ENCODE measurements at places on chromosomes 2 and 18.

GRCh38 chr2:33145459-33145858, 198.7 kb downstream of the LTBP1 start:
- peak overlapping the region; percentile 83 for H3K27ac ChIP-seq
- peaks cover 30% of the 10 kb centered on the region for H3K4me1 ChIP-seq
- no peaks in the 10 kb centered on the region for H3K27me3 ChIP-seq
- DNase-seq = no peak
- peaks cover 8% of the 10 kb centered on the region for H3K36me3 ChIP-seq

GRCh38 chr2:207891086-207891844, 121.6 kb upstream of the FZD5 start:
- no peaks in the 10 kb centered on the region for H3K27me3 ChIP-seq
- no peak overlapping the region for H3K27ac ChIP-seq
- no peak for DNase-seq
- H3K4me1 ChIP-seq = peaks cover 14% of the 10 kb centered on the region

- peaks cover 9% of the 10 kb centered on the region for H3K27me3 ChIP-seq
- no peaks in the 10 kb centered on the region for H3K36me3 ChIP-seq
- no peak overlapping the region for H3K4me3 ChIP-seq
- H3K4me1 ChIP-seq = no peaks in the 10 kb centered on the region
- DNase-seq = no peak
- no peak overlapping the region for H3K27ac ChIP-seq
These were observed 16.7 kb downstream of the IL1F10 start for GRCh38 chr2:113084249-113085000.

DNA sequence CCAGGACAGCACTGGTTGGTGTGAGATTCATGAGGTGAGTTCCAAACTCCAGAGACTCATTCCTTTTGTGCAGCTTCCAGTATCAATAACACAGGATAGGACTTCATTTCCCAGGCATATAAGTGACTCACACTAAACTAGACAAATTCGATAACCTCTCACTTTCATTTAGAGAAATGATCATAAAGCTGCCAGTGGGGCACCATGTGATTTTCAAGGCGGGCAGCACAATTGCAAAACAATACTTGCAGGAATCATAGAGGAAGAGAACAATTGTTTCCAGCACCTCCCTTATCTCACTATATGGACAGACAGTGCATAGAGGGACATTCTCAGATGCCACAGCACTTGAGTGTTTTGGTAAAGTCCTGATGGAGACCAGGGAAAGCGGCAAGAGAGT, 31.3 kb upstream of the DNAH7 start:
- H3K4me3 ChIP-seq = no peak overlapping the region
- H3K27me3 ChIP-seq = no peaks in the 10 kb centered on the region
- H3K27ac ChIP-seq = no peak overlapping the region
- DNase-seq = no peak
- no peaks in the 10 kb centered on the region for H3K36me3 ChIP-seq

DNA sequence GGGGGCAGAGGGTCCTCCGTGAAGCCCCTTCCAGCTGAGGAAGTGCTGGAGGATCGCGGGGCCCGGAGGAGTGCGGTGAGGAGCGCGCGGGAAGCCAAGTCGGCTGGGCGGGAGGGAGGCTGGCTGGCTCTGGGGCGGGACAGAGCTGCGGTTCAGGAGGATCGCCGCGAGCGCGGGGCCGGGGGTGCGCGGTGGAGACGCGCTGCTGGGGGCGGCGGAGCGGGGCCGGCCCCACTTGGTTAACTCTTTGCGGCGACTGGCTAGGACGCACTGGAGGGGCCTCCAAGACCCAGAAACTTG, 464 bp downstream of the CYBRD1 start:
- peak overlapping the region; percentile 94 for H3K4me3 ChIP-seq
- H3K27me3 ChIP-seq = no peaks in the 10 kb centered on the region
- no peak for DNase-seq
- peak overlapping the region; percentile 99 for H3K27ac ChIP-seq
- peaks cover 18% of the 10 kb centered on the region for H3K4me1 ChIP-seq

DNA sequence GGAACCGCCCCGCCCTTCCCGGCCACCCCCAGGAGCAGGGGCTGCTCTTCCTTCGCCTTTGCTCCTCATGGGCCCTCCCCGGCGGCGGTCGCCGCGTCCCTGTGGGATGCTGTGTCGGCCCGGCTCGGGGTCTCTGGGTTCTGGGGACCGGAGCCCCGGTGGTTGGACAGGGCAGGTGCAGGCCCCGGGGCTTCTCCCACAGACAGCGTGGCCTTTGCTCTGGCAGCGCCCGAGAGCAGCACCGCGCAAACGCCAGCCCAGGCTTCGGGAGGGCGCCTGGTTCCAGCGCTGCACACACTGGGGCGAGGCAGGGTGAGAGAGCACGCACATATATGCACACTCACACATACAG, 9.0 kb upstream of the KCNG2 start:
- no peaks in the 10 kb centered on the region for H3K4me1 ChIP-seq
- no peaks in the 10 kb centered on the region for H3K36me3 ChIP-seq
- no peaks in the 10 kb centered on the region for H3K27me3 ChIP-seq
- H3K4me3 ChIP-seq = no peak overlapping the region
- no peak for DNase-seq
- H3K27ac ChIP-seq = no peak overlapping the region

- H3K4me3 ChIP-seq = no peak overlapping the region
- H3K27ac ChIP-seq = no peak overlapping the region
- H3K36me3 ChIP-seq = no peaks in the 10 kb centered on the region
- DNase-seq = peak; percentile 71
These were observed 43.9 kb upstream of the RAB11FIP5 start for GRCh38 chr2:73156539-73157124.

GRCh38 chr2:207140265-207140664, 25.5 kb downstream of the KLF7 start:
- H3K27ac ChIP-seq = peak overlapping the region; percentile 84
- H3K4me3 ChIP-seq = no peak overlapping the region
- H3K4me1 ChIP-seq = no peaks in the 10 kb centered on the region
- H3K27me3 ChIP-seq = no peaks in the 10 kb centered on the region

DNA sequence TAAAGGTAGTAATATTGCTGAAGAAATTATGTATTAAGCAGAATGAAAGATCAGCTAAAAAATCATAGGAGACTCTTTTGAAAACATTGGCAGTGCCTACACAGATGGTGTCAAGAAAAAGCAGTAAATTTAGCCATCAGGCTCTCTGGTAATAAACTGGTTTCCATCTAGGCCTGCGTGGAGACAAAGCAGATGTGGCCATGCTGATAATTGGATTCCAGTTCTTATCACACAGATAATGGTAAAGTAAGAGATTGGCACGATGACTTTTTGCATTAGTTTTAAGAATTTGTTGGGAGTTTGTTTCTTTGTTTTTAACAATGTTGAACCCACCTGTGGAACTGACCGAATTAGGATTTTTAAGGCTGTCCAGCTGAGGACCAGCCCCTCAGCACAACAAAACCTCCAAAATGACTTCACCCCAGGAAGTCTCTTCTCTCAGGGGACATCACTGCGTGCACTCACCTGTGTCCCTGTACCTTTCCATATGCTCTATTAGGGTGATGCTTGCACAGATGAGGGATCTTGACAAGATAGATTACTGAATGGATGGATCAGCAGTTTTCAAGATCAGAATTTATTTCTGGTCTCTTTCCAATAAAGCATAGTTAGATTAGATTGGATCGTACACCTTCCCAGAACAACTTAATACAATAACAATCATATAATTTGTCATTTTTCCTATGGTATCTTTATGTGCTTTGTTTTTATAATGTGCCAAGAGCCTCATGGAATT, 69.1 kb upstream of the DNAJC10 start:
- no peak overlapping the region for H3K4me3 ChIP-seq
- no peak for DNase-seq
- no peaks in the 10 kb centered on the region for H3K36me3 ChIP-seq
- no peaks in the 10 kb centered on the region for H3K27me3 ChIP-seq

DNA sequence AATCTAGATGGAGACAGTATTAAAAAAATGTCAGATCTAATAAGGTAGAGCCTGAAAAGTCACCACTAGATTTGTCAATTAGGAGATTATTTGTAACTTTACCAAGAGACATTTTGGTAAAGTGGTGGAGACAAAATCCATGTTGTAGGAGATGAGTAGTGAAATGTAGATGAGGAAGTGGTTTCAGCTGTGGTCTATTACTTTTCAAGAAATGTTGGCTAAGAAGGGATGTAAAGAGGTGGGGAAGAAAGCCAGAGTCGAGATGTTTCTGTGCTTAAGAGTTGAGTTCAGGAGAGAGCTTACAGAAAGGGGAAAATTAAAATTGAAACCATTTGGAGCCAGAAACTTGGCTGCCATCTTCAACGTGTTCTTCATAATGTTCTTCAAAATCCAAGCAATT, 22.2 kb downstream of the ACVR2A start:
- no peaks in the 10 kb centered on the region for H3K27me3 ChIP-seq
- no peaks in the 10 kb centered on the region for H3K36me3 ChIP-seq
- H3K27ac ChIP-seq = no peak overlapping the region
- no peak for DNase-seq
- no peak overlapping the region for H3K4me3 ChIP-seq

DNA sequence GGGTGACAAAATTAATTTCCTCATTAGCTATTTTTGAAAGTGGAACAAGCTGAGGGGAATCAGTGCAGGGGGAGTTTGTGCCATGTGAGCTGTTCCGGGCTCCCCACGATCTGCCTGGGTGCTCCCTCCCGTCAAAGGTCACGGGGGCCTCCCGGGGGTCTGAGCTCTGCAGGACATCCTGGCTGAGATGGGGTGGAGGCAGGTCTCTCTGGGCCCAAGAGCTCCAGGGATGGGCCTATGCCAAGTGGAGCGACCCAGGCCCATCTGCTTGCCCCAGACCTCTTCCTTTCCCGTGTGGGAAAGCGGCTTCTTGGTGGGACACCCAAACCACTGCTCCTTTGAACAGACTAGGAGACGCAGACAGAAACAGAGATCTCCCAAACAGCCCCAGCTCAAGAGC, 143.3 kb upstream of the ID2 start:
- H3K4me1 ChIP-seq = peaks cover 10% of the 10 kb centered on the region
- H3K4me3 ChIP-seq = no peak overlapping the region
- no peaks in the 10 kb centered on the region for H3K36me3 ChIP-seq
- DNase-seq = peak; percentile 62
- H3K27me3 ChIP-seq = no peaks in the 10 kb centered on the region

DNA sequence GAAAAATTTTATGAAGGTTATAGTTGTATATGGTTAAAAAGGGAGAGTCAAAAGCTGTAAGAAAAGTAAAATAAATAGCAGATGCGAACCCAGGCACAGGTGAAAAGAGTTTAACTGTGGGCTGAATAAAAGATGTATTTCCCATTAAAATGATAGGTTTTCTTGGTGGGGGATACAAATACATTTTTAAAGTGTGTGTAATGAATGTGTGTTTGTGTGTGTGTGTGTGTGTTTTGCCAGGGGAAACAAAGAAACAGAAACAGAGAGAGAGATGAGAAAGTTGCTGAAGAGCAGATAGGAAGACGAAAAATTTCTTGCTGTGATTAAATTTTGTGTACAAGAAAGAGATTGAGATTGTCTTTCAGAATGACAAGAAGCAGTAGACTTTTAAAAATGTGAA, 12.1 kb downstream of the TFPI start:
- no peaks in the 10 kb centered on the region for H3K36me3 ChIP-seq
- no peak overlapping the region for H3K4me3 ChIP-seq
- H3K27ac ChIP-seq = peak overlapping the region; percentile 77
- H3K4me1 ChIP-seq = peaks cover 78% of the 10 kb centered on the region
- no peak for DNase-seq

DNA sequence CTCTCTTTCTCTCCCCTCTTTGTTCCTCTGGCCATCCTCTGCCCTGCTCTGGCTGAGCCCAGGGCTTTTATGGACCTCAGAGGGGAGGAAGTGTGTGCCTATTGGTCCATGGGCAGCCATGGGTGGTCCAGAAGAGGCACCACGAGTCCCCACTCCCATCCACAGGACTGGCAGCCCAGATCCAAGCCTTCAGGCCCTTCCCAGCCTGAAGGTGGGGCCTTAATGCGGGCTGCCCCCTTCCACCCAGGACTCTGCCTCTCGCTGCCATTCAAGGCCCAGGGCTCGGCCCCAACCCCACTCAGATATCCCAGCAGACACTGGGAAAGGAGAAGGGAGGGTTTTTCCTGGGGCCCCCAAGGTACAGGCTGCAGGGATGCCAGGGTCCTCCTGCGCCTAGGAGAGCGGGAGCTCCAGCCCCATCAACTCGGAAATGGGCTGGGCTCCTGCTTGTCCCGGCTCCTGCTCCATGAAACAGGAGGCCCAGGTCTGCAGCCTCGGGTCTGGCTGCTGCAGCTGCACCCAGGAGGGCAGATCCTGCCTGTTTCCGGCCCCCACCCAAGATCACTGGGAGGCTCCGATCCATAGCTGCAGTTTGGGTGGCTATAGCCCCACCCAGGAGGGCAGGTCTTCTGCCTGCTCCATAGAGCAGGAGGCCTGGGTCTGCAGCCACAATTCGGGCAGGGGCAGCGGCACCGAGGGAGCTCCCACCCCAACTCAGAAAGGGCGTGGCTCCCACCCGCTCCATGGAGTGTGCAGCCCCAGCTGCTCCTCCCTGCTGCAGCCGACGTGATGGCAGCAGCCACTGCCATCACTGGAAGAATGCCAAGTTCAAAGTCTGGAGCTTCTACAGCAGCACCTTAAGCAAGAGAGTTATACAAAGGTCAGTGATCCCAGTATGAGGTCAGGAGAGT, 116.6 kb upstream of the RBBP8 start:
- no peaks in the 10 kb centered on the region for H3K4me1 ChIP-seq
- no peaks in the 10 kb centered on the region for H3K27me3 ChIP-seq
- DNase-seq = no peak
- H3K4me3 ChIP-seq = no peak overlapping the region

- H3K4me3 ChIP-seq = peak overlapping the region; percentile 33
- DNase-seq = no peak
- H3K27me3 ChIP-seq = no peaks in the 10 kb centered on the region
- H3K36me3 ChIP-seq = no peaks in the 10 kb centered on the region
- H3K4me1 ChIP-seq = peaks cover 4% of the 10 kb centered on the region
These were observed 20.4 kb upstream of the PAPOLG start for GRCh38 chr2:60735496-60736250.

DNA sequence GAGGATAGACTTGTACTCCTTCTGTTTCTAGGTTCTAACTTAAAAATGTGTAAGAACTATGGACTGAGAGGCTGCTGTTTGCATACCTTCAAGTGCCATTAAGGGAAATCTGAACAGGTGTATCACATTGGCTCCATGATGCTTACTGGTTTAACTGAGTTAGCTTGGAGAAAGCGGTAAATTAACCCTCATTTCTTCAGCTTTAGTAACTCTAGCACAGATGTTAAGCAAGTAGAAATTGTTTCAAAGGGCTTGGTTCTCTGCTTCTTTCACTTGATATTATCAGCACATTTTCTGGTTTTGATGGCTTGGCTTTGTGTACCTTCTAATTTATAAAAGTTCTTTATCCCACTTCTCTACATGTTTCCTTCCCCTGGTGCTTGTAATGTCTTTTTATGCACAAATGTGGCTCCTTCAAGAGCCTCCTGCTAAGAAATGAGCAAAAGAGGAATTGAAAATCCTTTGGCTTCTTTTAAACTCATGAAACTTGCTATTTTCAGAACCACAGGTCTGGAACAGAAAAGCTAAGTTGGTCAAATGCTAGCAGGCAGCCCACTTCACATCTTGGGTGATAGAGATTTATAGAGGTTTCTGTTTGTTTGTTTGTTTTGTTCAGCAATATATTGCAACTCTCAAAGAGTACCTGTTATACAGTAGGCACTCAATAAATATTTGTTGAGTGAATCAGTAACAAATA, 249.9 kb upstream of the THUMPD2 start:
- no peak overlapping the region for H3K4me3 ChIP-seq
- H3K4me1 ChIP-seq = no peaks in the 10 kb centered on the region
